ENCODE measurements at places on chromosomes 5 and 9. TPM values are rescaled to one million over a fixed set of nuclear protein-coding genes. Genes with fewer than 3 reads are reported as not detected.

The GDA gene
- total RNA-seq = not detected

The DRD1 gene
- under 0.01 TPM for total RNA-seq

The OLFM1 gene
- under 0.01 TPM for total RNA-seq

The IFNK gene
- total RNA-seq = not detected

The MYOZ3 gene
- under 0.01 TPM for total RNA-seq

The ZNF618 gene
- total RNA-seq = 13.6 TPM
